ENCODE measurements at places on chromosomes 7 and 10.

GRCh38 chr10:92690211-92690914, 608 bp downstream of the HHEX start:
- DNase-seq: peak; percentile 46

DNA sequence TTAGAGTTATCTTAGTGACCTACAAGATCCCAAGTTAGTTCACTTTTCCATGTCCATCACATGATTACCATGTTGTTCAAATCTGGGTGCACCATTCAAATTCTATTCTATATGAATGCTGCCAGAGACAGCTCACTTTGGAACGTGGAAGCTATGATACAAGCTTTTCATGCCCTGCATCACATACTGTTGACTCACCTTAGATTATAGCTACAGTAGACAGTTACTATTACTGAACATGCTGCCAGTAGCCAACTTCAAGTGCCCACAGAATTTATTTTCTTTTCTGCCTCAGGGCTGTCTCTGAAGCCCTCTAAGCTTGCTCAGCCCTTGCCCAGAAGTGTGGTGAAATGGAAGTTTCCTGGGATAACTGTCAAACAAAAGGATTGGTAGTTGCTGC, 231.1 kb downstream of the GPR158 start:
- no peak for DNase-seq

GRCh38 chr10:79142064-79142491, 73.3 kb downstream of the ZMIZ1 start:
- no peak for DNase-seq

DNA sequence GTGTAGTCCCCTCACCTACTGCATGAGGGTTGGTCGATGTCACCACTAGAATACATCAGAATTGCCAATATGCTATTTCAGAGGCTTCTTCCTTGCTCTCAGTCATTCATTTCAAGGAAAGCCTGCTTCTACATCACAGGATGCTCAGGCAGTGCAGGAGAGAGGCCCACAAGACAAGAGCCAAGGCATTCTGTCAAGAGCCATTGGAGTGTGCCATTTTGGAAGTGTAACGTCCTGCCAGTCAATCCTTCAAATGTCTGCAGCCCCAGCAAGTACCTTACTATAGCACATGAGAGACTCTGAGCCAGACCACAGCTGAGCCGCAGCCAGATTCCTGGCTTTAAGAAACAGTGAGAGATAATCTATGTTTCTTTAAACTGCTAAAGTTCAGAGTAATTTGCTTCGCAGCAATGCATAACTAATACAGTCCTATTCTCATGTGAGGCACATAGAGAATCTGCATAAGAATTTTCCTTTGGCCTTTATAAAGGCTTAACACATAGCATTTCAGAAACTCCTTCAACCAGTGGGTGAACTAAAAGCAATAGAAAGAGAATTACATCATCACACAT, 166.5 kb upstream of the GNAI1 start:
- DNase-seq: no peak

DNA sequence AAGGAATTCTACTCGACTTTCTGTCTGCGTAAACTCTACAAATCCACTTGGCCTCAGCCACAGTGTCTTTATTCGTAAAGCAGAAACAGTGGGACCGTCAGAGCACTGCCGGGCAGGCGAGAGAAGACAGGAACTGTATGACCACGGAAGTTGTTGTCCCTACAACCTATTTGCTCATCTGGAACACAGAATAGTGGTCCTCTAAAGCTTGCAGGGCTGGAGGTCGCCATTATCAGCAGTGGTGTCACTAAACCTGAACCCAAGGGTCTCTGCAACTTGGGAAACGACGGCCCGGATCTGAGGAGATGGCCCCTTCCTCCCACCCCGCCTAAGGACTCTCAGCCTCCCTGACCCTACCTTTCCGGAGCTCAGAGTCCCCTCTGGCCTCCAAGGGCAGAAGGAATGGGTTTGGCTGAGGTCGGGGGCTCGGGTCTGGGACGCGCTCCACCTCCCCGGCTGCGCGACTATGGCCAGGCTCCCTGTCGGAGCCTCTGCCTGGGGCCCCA, 442 bp downstream of the STYXL1 start:
- no peak for DNase-seq

DNA sequence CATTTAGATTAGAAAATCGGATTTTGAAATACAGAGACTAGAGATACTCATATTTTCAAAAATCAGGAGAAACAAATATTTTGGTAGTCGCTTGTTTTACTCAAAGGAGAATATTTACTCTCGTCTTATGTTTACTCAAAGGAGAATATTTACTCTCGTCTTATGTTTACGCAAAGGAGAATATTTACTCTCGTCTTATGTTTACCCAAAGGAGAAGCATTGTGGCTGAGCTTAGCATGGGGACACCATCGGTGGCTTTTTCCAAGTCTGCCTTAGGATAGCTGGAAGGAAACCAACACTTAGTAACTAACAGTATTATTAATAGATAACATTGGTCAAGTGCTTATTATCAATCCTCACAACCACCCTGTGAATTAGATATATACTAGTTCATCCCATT, 71.8 kb downstream of the SNX10 start:
- DNase-seq: peak; percentile 8

DNA sequence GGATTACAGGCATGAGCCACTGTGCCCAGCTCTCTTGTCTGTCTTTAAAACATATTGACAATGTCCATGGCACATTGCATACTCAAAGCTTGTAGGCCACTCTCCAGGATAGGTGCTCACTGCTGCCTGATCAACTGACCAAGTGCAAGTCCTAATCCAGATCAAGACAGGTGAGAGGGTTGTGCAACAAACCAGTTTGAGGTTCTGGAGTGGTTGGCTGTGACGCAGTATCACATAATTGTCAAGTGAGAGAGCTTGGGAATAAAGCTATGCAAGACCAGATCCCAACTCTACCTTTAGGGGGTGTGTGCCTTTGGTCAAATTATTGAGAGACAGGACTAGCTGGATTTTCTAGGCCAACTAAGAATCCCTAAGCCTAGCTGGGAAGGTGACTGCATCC, 43.0 kb upstream of the OPN4 start:
- DNase-seq: no peak

DNA sequence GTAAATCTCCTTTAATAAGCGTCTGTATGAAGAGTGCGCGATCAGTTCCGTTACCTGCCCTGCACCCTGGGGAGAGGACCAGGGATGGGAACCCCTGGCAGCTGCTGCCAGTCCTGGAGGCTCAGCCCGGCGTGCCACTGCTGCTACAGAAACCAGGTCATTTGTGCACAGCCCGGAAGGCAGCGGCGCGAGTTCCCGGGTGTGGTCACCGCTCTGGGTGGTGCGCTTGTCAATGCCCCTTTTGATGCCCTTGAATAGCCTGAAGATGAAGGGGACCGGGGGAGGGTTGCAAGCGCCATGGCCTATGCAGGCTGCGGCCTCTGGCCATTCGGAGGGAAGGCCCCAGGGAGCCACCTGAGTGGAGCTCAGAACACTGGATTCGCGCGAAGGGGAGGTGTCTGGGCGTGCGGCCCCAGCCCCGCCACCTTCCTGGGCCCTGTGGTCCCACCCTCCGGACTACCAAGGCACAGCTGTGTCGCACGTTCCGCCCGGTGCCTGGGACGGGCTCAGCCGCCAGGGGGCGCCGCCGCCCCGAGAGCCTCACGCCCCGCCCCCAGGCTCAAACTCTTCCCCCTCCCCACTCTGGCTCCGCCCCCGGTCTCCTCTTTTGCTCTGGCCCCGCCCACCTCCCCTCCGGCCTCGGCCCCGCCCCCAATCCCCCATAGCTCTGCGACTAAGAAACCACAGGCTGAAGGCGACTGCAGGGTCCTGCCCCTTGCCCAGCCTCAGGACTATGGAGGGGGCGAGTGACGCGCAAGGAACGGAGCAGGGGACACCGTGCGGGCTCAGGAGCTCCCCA, 16.5 kb downstream of the AP5Z1 start:
- DNase-seq: no peak

- DNase-seq: no peak
Measured at GRCh38 chr7:73425356-73425983, 8.1 kb upstream of the FZD9 start.

DNA sequence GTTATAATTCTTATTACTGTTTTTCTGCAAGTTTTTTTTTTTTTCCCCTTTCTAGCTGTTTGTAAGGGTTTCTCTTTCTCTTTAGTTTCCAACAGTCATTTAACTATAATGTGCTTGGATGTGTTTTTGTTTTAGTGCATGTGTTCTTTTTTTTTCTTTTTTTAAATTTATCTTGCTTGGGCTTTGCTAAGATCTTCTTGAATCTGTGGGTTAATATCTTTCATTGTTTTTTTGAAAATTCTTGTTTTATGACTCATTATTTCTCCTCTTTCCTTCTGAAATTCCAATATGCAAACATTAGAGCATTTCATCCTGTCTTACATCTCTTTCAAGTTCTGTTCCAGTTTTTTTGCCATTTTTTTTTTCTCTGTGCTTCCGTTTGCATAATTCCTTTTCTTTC, 5.7 kb upstream of the HK1 start:
- DNase-seq: no peak

- DNase-seq: peak; percentile 55
Measured at GRCh38 chr10:132788180-132788830, 2.4 kb upstream of the NKX6-2 start.

DNA sequence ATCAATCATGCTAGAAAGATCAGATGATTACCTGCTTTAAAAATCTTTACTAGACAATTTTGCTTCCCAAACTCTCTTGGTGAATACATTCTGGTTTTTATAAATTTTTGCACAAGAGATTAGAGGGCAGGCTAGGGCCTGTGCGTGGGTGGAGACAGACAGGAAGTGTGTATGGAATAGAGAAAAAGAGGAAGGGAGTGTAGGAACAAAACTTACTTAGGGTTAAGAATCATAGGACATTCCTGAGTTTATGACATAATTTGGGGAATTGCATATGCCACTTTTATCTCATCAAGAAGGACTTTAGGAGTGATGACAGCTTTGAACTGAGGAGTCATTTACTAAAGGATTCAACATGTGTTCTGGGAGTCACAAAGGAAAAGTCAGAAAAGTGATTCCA, 31.3 kb downstream of the LAMB1 start:
- no peak for DNase-seq

GRCh38 chr7:100641860-100642533, 645 bp upstream of the TFR2 start:
- DNase-seq: no peak

- no peak for DNase-seq
Measured at GRCh38 chr10:28201410-28202400, 101.2 kb downstream of the MPP7 start.

DNA sequence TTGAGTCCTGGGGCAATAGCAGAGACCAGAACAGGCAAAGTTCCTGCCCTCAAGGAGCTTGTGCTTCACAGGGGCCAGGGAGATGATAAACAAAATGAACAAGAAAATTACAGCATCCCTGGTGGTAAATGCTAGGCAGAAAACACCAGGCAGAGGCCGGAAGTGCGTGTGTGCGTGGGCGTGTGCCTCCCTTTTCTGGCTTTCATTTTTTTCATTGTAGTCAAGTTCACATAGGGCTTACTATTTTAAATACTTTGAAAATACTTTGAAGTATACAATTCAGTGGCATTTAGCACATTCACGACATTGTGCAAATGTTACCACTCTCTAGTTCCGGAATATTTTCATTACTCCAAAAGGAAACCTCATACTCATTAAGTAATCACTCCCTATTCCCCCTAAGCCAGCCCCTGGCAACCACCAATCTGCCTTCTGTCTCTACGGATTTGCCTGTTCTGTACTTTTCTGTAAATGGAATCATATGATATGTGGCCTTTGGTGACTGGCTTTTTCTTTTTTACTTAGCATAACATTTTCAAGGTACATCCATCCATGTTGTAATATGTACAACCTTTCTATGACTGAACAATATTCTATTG, 88.1 kb upstream of the PDCD4 start:
- DNase-seq: no peak

GRCh38 chr10:79310200-79310865, 36.9 kb upstream of the PPIF start:
- no peak for DNase-seq

GRCh38 chr7:26143298-26144048, 8.5 kb upstream of the NFE2L3 start:
- peak; percentile 48 for DNase-seq

- DNase-seq: no peak
Measured at GRCh38 chr7:19305698-19306097, 160.5 kb upstream of the FERD3L start.

DNA sequence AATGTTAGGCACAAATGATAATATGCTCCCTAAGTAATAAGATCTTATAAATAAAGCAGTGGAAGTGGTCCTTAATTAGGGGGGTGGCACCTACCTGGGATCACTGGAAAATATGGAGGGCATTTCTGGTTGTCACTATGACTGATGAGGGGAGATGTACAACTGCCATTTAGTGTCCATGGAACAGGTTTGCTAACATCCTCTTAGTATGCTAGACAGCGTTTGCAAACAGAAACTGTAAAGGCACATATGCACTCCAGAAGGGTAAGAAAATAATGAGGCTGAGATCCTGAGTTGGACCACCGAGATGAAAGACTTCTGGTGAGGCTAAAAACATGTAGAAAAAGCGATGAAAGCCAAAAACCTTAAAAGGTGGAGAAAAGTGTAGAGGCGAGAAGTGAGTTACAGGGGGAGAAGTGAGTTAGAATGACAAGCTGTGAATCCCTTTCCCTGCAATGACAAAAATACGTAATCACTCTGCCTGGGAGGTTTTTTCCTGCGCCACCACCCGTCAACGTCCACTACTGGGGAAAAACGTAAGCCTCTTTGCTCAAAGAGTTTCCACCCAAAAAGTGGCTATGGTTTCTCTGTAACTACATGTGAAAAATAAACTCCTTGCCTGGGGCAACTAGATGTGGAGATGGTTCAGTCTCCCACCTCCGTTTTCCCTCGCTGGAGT, 767 bp downstream of the KRIT1 start:
- no peak for DNase-seq

DNA sequence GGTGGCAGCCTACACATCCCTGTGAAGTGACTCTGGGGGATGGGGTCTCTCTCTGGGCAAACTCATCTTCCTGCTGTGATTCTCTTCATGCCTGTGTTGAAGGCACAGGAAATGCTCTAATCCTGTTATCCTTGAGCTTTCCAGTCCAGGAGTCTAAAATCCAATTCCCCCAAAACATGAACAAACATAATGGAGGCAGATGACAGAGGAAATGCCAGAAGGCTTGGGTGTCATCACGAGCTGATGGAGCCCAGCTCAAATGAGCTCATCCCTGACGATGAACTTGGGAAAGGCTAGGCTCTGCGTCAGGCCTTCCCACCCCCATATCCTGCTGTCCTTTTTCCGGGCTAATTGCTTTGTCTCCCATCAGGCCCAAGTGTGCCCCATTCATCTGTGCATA, 165.9 kb upstream of the PODXL start:
- no peak for DNase-seq

GRCh38 chr10:129194181-129194870, 272.7 kb upstream of the MGMT start:
- no peak for DNase-seq

- DNase-seq: no peak
Measured at GRCh38 chr7:33076737-33077136, 14.2 kb upstream of the NT5C3A start.
